ENCODE measurements at places on chromosomes 16 and 17. TPM values are rescaled to one million over a fixed set of nuclear protein-coding genes. Genes with fewer than 3 reads are reported as not detected.

The KRTAP4-6 gene
- total RNA-seq: not detected

The CCL5 gene
- 4.9 TPM for total RNA-seq

The FGF11 gene
- total RNA-seq: 10.8 TPM

The PSME3 gene
- total RNA-seq: 70.0 TPM

The KRTAP4-9 gene
- not detected for total RNA-seq

The PRSS21 gene
- total RNA-seq: not detected

The ITGAX gene
- 4.4 TPM for total RNA-seq

DNA sequence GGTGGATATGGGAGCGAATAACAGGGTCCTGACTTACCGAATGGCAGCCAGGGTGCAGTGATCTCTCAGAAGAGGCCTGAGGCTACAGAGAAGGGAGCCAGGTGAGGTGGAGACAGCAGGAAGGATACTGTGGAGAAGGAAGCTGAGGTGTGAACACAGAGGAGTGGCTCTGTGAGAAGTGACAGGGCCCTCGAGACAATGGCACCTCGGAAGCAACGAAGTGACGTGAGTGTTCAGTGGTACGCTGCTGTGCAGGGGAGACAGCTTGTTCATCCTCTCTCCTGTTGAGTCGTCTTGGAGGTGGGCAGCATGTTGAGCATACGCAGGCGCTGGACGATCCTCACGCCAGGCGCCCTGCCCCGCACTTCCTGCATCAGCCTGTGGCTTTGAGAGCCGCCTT lies 390.3 kb downstream of the CPPED1 start:
- no peak overlapping the region for H3K4me3 ChIP-seq
- H3K36me3 ChIP-seq: no peaks in the 10 kb centered on the region
- H3K27me3 ChIP-seq: no peaks in the 10 kb centered on the region
- DNase-seq: no peak
- no peak overlapping the region for H3K27ac ChIP-seq
- H3K4me1 ChIP-seq: no peaks in the 10 kb centered on the region

- H3K36me3 ChIP-seq: no peaks in the 10 kb centered on the region
- no peak for DNase-seq
Measured at GRCh38 chr16:67445913-67446907, 15.3 kb downstream of the HSD11B2 start.

GRCh38 chr17:28255616-28256015 lies 63.4 kb upstream of the TMEM97 start:
- no peaks in the 10 kb centered on the region for H3K36me3 ChIP-seq
- H3K4me3 ChIP-seq: no peak overlapping the region
- no peaks in the 10 kb centered on the region for H3K27me3 ChIP-seq
- no peak overlapping the region for H3K27ac ChIP-seq

DNA sequence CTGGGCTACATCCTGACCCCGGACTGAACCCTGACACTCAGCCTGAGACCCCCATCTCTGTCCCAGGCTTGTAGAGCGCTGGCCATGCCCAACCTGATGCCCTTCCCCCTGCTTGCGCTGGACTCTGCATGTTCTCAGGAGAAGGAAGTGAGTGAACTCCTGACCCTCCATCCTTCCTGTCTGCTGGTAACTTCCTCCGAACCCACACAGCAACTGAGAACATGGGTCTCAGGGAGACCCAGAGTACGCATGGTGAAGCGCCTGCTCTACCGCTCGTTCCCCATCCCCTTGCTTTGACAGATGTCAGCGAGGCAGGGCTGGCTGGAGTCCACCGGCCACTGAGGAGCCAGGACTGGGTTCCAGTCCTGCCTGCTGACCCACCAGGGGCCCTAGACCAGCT lies 6.1 kb downstream of the CAMKK1 start:
- no peaks in the 10 kb centered on the region for H3K27me3 ChIP-seq
- DNase-seq: no peak
- H3K36me3 ChIP-seq: peaks cover 30% of the 10 kb centered on the region
- no peak overlapping the region for H3K4me3 ChIP-seq
- H3K4me1 ChIP-seq: peaks cover 66% of the 10 kb centered on the region

- H3K4me3 ChIP-seq: no peak within 1 kb of the TSS
- H3K4me1 ChIP-seq: peaks cover 16% of the 10 kb centered on the region
- no peak for DNase-seq
- peaks cover 6% of the 10 kb centered on the region for H3K27me3 ChIP-seq
- no peak within 1 kb of the TSS for H3K27ac ChIP-seq
Measured at GRCh38 chr17:81527591-81528383, at the start of gene FSCN2. Gene FSCN2 (plus strand): TSS chr17:81528377. CDS start chr17:81528532, 155 bp downstream.

- H3K27ac ChIP-seq: no peak overlapping the region
- no peaks in the 10 kb centered on the region for H3K4me1 ChIP-seq
- H3K36me3 ChIP-seq: no peaks in the 10 kb centered on the region
- no peak for DNase-seq
- H3K4me3 ChIP-seq: no peak overlapping the region
Measured at GRCh38 chr17:27870345-27870744, 22.8 kb downstream of the LYRM9 start.

DNA sequence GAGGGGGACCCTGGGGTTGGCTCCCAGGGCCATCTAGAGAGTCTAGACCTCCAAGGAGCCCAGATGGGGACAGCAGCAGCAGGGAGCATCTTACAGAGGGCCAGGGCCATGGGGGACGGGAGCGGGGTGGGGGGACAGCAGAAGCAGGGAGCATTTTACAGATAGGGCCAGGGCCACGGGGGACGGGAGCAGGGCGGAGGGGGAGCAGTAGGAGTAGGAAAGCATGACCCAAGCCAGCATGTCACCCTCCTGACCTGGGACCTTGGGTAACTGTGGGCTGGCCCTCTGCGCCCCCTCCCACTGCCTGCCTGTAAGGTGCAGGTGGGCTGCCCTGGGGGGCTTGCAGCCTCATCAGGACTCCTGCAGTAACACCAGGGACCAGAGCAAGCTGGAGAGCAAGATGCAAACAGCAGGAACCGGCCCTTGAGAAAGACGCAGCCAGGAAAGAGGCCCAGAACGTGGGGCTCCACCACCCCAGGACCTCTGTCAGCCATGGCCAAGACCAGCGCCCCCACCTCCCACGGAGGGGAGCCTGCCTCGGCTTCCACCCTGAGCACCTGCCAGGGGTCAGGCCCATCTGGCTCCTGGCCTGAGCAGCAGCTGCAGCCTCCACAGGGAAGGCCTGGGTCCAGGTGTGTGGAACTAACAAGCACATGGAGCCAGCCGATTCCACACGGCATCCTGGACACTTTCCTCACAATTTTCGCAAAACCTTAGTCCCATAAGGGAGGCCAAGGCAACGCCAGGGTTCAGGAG lies 2.4 kb downstream of the ZNF598 start:
- peaks cover 68% of the 10 kb centered on the region for H3K4me1 ChIP-seq
- no peaks in the 10 kb centered on the region for H3K27me3 ChIP-seq
- H3K27ac ChIP-seq: peak overlapping the region; percentile 85

DNA sequence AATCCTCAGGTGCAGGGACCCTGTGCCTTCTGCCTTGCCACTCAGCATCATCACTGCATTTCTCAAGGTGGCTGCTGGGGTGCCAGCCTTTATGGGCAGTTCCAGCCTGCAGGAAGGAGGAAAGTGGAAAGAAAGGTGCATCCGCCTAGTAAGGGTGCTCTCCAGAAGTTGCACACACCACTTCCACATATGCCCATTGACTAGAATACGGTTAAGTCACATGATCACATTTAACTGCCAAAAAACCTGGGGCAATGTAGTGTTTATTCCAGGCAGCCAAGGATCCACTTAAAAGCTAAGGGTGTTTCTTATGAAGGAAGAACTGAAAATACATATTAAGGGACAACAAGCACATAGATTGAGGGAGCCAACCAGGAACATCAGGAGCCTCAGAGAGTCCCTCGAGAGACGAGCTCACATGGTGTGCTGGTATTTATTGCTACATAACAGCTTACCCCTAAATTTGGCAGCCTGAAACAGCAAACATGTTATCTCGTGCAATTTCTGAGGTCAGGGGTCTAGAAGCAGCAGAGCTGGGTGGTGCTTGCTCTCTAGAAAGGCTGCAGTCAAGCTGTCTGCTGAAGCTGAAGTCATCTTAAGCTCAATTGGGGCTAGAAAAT lies 52.0 kb upstream of the MMP2 start:
- H3K27ac ChIP-seq: no peak overlapping the region
- no peaks in the 10 kb centered on the region for H3K27me3 ChIP-seq
- DNase-seq: no peak
- no peaks in the 10 kb centered on the region for H3K4me1 ChIP-seq
- H3K4me3 ChIP-seq: no peak overlapping the region
- no peaks in the 10 kb centered on the region for H3K36me3 ChIP-seq

- peak overlapping the region; percentile 67 for H3K4me3 ChIP-seq
- DNase-seq: no peak
- H3K27ac ChIP-seq: no peak overlapping the region
- peaks cover 41% of the 10 kb centered on the region for H3K4me1 ChIP-seq
- H3K36me3 ChIP-seq: no peaks in the 10 kb centered on the region
Measured at GRCh38 chr16:2969545-2970521, 685 bp downstream of the PAQR4 start.

DNA sequence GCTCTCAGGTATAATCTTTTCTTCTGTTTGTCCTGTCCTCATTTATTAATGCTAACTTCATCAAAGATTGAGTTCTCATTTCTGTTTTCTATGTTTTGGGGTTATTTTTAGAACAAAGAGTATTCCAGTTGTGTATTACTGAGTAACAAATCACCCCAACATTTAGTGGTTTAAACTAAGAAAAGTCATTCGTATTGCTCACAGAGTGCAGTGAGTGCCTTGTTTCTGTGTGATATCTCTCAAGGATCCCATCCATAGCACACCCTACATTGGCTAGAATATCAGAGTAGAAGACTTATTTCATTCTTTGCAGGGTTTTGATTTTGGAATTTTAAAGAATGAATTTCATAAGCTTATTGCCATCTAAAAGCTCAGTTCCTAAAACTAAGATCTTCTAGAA lies 72.1 kb downstream of the VMP1 start:
- no peaks in the 10 kb centered on the region for H3K27me3 ChIP-seq
- H3K4me1 ChIP-seq: peaks cover 20% of the 10 kb centered on the region
- no peak overlapping the region for H3K27ac ChIP-seq
- no peak overlapping the region for H3K4me3 ChIP-seq
- no peaks in the 10 kb centered on the region for H3K36me3 ChIP-seq

- no peaks in the 10 kb centered on the region for H3K36me3 ChIP-seq
- peaks cover 10% of the 10 kb centered on the region for H3K4me1 ChIP-seq
- no peaks in the 10 kb centered on the region for H3K27me3 ChIP-seq
Measured at GRCh38 chr16:86857807-86858206, 279.5 kb downstream of the FOXL1 start.

GRCh38 chr17:64984181-64984580 lies 64.9 kb upstream of the LRRC37A3 start:
- no peaks in the 10 kb centered on the region for H3K36me3 ChIP-seq
- peak overlapping the region; percentile 79 for H3K27ac ChIP-seq
- H3K27me3 ChIP-seq: no peaks in the 10 kb centered on the region
- no peak overlapping the region for H3K4me3 ChIP-seq

GRCh38 chr17:50266384-50267073 lies 7.7 kb upstream of the TMEM92 start:
- no peak overlapping the region for H3K4me3 ChIP-seq
- H3K36me3 ChIP-seq: no peaks in the 10 kb centered on the region
- peaks cover 84% of the 10 kb centered on the region for H3K4me1 ChIP-seq
- DNase-seq: no peak

GRCh38 chr16:89697161-89697615 lies 4.3 kb downstream of the SPATA2L start:
- H3K27me3 ChIP-seq: no peaks in the 10 kb centered on the region
- H3K4me1 ChIP-seq: peaks cover 24% of the 10 kb centered on the region
- DNase-seq: no peak
- H3K27ac ChIP-seq: no peak overlapping the region
- no peak overlapping the region for H3K4me3 ChIP-seq
- H3K36me3 ChIP-seq: peaks cover 17% of the 10 kb centered on the region

All from vagina (tissue), 2 donors.